GM12878 (cell line): ENCODE measurements at places on chromosomes 4 and X. TPM values are rescaled to one million over a fixed set of nuclear protein-coding genes. Genes with fewer than 3 reads are reported as not detected.

TMEM154 gene
- polyA plus RNA-seq = 26.5 and 29.2 TPM in 2 replicates

LRRC66 gene
- polyA plus RNA-seq = 0.09 TPM in 1 of 2 replicates, not detected in the other

VGLL1 gene
- not detected in 2 replicates for polyA plus RNA-seq

HSFX2 gene
- polyA plus RNA-seq = 0.18 TPM in 1 of 2 replicates, not detected in the other

MED14 gene
- 20.3 and 22.5 TPM in 2 replicates for polyA plus RNA-seq

NEXMIF gene
- 1.4 and 1.5 TPM in 2 replicates for polyA plus RNA-seq

SSX1 gene
- not detected in 2 replicates for polyA plus RNA-seq

MSX1 gene
- polyA plus RNA-seq = 0.27 TPM in 1 of 2 replicates, not detected in the other
